ENCODE measurements at places on chromosomes 7 and 10. TPM values are rescaled to one million over a fixed set of nuclear protein-coding genes. Genes with fewer than 3 reads are reported as not detected.

DNA sequence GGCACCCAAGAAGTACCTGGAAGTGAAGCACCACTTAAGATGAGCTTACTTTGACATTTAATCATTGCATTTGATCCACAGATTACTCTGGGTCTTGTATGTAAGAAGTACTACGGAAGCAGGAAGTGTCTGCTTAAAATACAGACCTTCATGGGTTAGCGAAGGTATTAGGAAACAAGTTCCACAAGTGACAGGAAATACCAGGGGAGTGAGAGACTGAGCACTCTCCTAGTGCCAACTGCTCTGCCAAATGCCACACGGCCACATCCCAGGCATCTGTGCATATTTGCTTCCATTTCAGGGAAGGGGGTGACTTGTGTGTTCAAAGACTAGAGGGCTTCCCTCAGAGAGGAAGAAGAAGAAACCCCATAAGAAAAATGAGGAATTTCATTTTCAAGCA lies 57.2 kb upstream of the ANK3 start:
- peaks cover 11% of the 10 kb centered on the region for H3K4me1 ChIP-seq
- DNase-seq = no peak
- H3K4me3 ChIP-seq = peak overlapping the region; percentile 30
- H3K27ac ChIP-seq = peak overlapping the region; percentile 78
- H3K36me3 ChIP-seq = no peaks in the 10 kb centered on the region

DNA sequence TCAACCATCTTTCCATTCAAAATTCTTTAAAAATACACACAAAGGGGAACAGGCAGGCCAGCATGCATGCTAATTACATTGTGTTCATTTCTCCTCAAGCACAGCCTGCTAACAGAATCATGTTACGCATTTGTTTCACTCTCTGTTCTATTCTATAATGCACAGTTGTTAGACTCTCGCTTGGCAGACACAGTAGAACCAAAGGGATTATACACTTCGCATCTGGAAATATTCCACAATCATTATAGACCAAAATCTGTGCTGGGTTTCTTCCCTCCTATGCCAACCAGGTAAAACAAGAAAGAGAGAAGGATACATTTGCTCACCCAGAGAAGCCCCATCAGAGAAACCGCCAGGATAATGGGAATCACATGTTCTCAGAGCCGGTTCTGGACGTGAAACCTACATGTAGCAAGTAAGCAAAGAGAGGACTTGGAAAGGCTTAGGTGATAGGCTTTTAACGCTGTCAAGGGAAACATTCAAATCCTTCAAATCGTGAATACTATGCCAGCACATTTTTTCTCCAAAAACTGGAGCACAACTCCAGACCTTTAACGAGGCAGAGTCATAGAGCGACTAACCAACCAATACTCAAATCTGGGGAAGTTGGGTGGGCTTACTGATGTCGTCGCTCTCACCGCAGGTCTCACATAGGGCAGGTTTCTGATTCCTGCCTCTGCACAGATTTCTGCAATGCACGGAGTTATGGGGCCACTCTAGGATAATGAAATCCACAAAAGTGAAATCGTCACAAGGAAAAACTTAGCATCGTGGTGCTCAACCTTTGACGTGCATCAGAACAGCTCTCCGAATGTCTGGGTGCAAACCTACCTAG lies 380.5 kb upstream of the AUTS2 start:
- no peaks in the 10 kb centered on the region for H3K27me3 ChIP-seq
- H3K27ac ChIP-seq = no peak overlapping the region
- DNase-seq = no peak
- H3K4me1 ChIP-seq = no peaks in the 10 kb centered on the region

Gene ADIRF
- total RNA-seq = not detected

DNA sequence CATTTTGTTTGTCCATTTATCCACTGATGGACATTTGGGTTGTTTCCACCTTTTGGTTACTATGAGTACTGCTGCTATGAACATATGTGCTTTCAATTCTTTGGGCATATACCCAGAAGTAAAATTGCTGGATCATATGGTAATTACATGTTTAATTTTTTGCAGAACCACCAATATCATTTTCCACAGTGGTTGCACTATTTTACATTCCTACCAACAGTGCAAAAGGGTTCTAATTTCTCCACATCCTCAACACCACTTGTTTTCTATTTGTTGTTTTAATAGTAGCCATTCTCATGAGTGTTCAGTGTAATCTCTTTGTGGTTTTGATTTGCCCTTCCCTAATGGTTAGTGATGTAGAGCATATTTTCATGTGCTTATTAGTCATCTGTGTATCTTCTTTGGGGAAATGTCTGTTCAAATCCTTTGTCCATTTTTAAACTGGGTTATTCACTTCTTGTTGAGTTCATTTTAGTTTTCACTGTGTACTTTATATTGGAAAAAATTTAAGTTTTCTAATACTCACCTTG lies 101.9 kb downstream of the HIBADH start:
- H3K36me3 ChIP-seq = peaks cover 3% of the 10 kb centered on the region
- no peaks in the 10 kb centered on the region for H3K27me3 ChIP-seq
- DNase-seq = no peak

- peaks cover 1% of the 10 kb centered on the region for H3K36me3 ChIP-seq
- peaks cover 84% of the 10 kb centered on the region for H3K27me3 ChIP-seq
- peaks cover 30% of the 10 kb centered on the region for H3K4me1 ChIP-seq
These were observed 22.3 kb upstream of the PITRM1 start for GRCh38 chr10:3194871-3195270.

- no peak overlapping the region for H3K27ac ChIP-seq
- DNase-seq = no peak
- peaks cover 43% of the 10 kb centered on the region for H3K27me3 ChIP-seq
- no peaks in the 10 kb centered on the region for H3K4me1 ChIP-seq
These were observed 39.8 kb upstream of the LANCL2 start for GRCh38 chr7:55325371-55325792.

Gene CD36
- 0.21 TPM for total RNA-seq

- no peak for DNase-seq
- no peak overlapping the region for H3K4me3 ChIP-seq
- no peaks in the 10 kb centered on the region for H3K4me1 ChIP-seq
- no peaks in the 10 kb centered on the region for H3K27me3 ChIP-seq
- peak overlapping the region; percentile 56 for H3K27ac ChIP-seq
- H3K36me3 ChIP-seq = no peaks in the 10 kb centered on the region
These were observed 268.0 kb downstream of the ADRA2A start for GRCh38 chr10:111344804-111345203.

GRCh38 chr7:93836116-93836515 lies 54.4 kb downstream of the TFPI2 start:
- no peaks in the 10 kb centered on the region for H3K27me3 ChIP-seq
- no peak overlapping the region for H3K27ac ChIP-seq
- no peak for DNase-seq
- no peaks in the 10 kb centered on the region for H3K4me1 ChIP-seq
- H3K4me3 ChIP-seq = no peak overlapping the region
- H3K36me3 ChIP-seq = no peaks in the 10 kb centered on the region
